Activated CD8-positive, alpha-beta memory T cell treated with anti-CD3 and anti-CD28 coated beads for 48 hours (primary cell): ENCODE measurements at places on chromosomes 7 and 10.
A peak's percentile ranks its signal among the peaks of the same experiment; 100 is the strongest.

- no peak for DNase-seq
Measured at GRCh38 chr7:122068999-122069398, 75.0 kb downstream of the AASS start.

GRCh38 chr7:16691241-16691640 lies 45.3 kb downstream of the BZW2 start:
- DNase-seq = no peak

DNA sequence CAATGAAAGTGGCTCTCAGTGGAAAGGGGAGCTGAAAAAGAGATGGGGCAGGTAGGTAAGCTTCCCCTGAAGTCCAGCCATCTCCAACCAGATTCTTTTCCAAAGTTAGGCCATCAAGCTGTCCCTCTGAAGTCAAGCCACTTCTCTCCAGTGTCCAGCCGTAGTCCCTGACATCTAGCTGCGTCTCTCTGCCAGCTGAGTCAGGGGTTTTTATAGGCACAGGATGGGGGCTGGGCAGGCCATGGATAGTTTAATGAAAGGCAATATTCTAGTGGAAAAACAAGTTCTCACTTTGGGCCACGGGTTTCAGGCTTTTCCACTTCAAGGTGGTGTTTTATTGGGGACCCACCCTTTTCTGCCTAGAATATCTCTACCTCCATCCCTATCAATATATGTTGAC lies 36.8 kb downstream of the AVL9 start:
- DNase-seq = no peak

DNA sequence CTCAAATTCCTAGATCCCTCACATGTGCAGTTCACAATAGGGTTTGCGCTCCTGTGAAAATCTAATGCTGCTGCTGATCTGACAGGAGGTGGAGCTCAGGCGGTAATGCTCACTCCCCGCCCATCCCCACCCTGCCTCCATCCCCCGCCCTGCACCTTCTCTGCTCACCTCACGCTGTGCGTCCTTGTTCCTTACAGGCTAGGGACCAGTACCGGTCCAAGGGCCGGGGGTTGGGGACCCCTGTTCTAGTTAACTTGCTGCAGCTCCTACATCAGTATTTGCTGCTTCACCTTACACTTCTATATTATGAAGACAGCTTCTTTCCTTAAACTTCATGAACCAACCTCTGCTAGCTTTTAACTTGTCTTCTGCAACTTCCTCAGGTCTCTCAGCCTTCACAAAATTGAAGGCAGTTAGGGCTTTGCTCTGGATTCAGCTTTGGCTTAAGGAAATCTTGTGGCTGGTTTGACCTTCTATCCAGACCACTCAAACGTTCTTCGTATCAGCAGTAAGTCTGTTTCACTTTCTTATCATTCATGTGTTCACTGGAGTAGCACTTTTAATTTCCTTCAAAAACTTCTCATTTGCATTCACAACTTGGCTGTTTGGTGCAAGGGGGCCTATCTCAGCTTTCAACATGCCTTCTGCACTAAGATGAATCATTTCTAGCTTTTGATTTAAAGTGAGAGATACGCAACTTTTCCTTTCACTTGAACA lies 1.7 kb upstream of the TNKS2 start:
- DNase-seq = peak; percentile 17

DNA sequence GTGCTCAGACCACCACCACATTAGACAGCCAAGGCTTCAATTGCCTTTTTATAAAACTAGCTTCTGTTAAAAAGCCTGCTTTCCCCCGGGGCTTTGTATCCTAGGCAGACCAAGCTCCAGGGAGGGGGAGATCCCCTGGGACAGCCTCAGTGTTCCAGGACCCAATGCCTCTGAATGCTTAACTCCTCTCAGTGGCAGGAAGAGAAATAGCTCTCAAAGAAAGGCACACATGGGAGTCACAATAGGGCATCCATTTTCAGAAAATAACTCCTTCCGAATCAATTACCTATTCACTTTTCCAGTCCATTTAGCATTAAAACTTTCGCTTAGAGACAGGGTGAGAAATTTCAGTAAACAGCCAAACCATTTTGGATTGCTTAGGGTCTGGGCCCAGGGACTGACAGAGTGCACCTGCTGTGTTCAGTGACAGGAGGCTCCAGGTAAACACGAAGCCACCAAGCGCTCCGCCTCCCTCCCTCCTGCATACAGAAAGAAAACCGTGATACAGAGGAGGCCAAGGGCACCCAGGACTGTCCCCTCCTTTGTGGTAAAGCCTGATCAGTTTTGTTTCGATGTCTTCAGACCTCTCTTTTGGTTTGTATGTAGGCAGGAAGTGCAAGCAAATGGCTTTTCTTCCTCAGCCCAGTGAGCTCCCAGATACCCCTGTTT lies 599.7 kb downstream of the KCNMA1 start:
- DNase-seq = no peak

GRCh38 chr7:78125884-78126283 lies 327.3 kb downstream of the PHTF2 start:
- no peak for DNase-seq

DNA sequence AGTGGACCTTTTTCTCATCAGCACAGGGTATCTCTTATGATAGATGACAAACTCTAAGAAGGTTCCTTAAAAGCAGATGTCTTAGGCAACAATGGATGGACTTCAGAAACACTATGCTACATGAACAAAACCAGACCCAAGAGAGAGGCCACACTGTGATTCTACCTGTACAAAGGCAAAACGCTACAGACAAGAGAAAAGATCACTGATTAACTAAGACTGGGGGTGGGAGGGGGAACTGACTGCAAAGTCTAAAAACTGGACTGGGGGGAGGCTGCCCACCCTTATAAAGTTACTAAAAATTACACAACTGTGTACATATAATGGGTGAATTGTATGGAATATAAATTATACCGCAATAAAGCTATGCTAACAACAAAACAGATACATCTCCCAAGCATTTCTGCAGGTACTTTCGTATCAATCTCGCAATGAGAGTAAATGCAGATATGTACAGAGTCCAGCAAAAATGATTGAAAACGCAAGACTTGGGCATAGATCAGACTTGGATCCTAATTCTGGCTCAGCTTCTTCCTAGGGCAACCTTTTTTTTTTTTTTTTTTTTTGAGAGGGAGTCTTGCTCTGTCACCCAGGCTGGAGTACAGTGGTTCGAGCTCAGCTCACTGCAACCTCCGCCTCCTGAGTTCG lies 179.7 kb downstream of the FAM107B start:
- DNase-seq = no peak

DNA sequence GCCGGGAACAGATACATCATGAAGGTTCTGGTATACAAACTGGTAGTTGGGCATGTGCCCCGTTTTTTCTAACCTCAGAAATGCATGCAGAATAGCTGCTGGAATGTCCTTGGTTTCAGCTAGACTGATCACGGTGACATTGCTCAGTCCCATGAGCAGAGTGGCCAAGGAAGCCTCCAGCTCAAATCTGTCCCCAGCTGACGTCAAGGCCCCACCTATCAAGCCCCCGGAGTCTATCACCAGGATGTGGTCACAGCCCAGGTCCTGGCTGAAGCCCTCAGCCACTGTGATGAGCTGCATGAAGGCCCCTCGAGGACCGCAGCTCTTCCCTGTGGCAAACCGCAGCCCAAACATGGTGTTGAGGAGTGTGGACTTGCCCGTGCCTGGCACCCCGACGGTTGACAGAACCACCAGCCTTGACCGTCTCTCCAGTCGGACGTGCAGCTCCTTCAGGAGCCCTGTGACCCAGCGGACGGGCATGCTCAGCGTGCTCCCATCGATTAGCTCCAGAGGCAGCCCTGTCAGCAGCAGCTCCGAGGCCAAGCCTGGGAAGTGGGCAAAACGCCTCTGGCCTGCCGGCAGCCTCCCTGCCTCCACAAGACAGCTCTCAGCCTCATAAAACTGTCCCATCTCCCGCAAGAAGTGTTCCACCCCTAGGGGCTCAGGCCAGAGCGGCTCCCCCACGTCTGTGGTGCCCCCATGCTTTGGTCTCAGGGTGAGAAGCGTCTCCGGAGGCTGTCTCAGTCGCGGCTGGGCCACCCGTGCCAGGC lies 7.8 kb upstream of the MRPS24 start:
- no peak for DNase-seq

DNA sequence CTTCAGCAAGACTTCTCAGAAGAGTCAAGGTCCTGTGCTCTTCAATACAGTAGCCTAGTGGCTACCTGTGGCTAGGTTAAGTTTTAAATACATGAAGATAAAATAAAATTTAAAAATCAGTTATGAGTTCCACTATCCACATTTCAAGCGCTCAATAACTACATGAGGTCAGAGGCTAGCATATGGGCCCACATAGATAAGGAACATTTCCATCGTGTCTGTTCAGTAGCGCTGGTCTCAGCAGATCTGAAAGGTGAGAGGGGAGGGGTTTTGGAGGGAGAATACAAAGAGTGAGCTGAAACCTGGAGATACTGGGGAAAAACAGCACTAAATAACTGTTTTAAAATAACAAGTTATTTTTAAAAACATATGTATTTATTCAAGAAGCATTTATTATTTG lies 219.0 kb downstream of the TRIL start:
- DNase-seq = no peak
